ENCODE measurements at places on chromosomes 13 and 19.

- peak; percentile 92 for DNase-seq
These were observed 139.9 kb upstream of the PCDH9 start for GRCh38 chr13:67369895-67370660.

- no peak for DNase-seq
These were observed 30.4 kb upstream of the HMGB1 start for GRCh38 chr13:30496147-30496546.

DNA sequence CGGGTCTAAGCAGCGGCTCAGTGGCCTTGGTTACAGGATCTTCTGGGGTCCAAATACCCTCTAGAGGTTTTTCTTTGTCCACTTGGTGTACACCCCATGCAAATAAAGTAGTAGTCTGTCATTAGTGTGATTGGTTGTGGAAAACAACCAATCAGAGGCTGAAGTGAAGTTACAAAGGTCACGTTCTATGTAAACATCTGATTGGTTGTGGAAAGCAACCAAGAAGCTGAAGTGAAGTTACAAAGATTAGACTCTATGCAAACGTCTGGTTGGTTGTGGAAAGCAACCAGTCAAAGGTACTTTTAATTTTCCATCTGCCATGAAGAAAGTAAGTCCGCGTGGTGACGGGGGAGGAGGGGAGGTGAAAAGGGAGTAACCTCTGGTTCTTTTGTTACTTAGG lies 790.9 kb downstream of the UQCRFS1 start:
- no peak for DNase-seq

DNA sequence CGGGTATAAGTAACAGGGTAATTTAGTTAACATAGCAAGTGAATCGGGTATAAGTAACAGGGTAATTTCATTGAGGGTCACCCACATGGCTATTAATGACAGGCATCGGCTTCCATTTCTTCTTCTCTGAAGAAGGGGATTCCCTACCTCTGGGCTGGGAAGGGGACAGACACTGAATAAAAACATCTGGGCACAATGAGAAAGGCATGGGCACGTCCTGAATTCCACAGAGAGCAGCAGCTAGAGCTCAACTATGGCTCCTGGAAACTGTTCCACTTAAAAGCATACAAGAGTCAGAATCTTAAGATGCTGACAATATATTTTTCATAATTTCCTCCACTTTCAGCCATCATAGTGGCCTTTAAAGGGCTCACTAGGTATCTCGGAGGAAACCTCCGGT lies 51.8 kb downstream of the CRYL1 start:
- DNase-seq, result no peak

DNA sequence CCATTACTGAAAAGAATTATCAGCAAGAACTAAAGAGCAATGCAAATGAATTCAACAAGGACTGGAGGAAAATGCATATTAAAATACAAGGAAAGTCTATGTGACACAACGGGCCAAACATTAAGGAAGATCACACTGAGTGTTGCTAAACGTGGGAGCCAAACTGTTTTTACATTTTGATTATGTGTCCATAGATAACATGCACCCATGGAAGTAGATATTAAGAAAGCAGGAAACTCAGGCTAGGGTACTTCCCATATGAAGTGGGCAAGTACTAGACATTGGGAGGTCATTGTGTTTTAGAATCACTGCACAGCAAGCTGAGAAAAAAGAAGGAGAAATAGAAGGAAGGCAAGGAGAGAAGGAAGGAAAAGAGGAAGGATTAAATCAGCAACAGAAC lies 161.8 kb downstream of the KCTD12 start:
- no peak for DNase-seq

GRCh38 chr13:107360010-107360409 lies 792.1 kb upstream of the ARGLU1 start:
- no peak for DNase-seq

GRCh38 chr19:46591870-46592269 lies 9.3 kb upstream of the CALM3 start:
- no peak for DNase-seq

- DNase-seq, result no peak
These were observed 34.4 kb upstream of the CXCL17 start for GRCh38 chr19:42477117-42477516.

DNA sequence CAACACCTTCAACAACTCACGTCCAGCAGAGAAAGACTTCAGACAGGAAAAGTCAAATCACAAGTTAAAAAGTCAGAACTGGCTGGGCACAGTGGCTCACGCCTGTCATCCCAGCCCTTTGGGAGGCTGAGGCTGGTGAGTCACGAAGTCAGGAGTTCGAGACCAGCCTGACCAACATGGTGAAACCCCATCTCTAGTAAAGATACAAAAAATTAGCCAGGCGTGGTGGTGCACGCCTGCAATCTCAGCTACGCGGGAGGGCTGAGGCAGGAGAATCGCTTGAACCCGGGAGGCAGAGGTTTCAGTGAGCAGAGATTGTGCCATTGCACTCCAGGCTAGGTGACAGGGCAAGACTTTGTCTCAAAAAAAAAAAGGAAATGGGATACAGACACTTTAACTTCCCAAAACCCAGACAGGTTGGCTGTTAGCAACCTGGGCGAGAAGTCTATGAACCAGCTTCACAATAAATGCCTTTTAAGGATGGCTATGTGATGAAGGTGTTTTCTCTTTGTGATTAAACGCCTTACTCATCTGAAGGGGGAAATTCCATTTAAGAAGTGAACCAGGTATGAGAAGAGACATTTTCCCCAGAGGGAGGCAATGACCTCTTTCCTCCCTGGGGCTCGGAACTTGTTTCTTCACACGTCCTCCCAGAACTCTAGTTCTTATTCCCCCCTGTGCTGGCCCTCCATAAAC lies 80.4 kb downstream of the INSR start:
- no peak for DNase-seq

GRCh38 chr13:23658929-23659541 lies 88.8 kb downstream of the TNFRSF19 start:
- DNase-seq, result no peak

DNA sequence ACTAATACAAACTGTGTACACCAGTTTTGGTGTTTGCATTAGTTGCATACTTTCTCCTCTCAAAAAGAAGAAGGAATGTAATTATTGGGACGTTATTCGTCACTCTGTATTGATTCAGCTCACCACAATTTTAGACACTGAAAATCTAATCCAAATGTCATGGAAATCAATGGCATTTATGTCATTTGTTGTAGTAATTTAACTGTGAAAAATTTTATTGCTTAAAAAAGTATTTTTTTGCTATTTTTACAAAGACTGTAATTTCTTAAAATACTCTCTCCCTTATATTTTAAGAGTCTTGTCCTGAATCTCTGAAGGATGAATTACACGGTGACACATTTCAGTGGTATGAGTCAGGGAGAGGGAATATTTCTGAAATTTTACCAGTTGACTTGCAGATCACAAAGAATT lies 2117.6 kb downstream of the PCDH9 start:
- DNase-seq, result peak; percentile 55

GRCh38 chr19:58020129-58020528 lies 13.7 kb upstream of the ZSCAN1 start:
- DNase-seq, result no peak

DNA sequence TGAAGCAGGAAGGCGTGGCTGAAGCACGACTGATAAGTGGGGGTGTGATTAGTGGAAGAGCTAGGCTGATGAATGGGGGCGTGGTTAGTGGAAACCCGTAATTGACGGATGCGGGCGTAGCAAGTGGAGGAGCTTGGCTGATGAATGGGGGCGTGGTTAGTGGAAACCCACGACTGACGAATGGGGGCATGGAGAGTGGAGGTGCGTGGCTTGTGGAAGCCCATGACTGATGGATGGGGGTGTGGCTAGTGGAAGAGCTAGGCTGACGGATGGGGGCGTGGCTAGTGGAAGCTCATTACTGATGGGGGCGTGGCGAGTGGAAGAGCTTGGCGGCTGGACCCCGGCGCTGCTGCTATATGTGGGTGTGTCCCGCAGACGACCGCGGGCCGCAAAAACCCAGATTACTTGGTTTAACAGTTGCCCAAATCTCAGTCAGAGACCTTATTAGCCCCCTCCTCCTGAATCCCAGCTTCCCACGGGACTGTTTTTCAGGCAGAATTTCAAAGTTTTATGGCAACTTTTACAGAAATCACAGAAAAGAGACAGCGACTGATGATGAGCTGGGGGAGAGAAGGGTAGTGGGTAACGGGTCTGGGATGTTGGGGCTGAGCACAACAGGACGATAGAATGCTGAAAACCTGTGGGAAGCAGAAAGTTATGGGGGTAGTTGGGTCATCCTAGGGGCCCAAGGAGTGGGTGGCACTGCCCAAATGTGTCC lies 9.0 kb upstream of the MEIS3 start:
- DNase-seq, result peak; percentile 98

GRCh38 chr19:16525751-16526481 lies 16.3 kb downstream of the CHERP start:
- no peak for DNase-seq

Measured in IMR-90 (cell line).